ENCODE measurements at places on chromosomes 4 and X.

DNA sequence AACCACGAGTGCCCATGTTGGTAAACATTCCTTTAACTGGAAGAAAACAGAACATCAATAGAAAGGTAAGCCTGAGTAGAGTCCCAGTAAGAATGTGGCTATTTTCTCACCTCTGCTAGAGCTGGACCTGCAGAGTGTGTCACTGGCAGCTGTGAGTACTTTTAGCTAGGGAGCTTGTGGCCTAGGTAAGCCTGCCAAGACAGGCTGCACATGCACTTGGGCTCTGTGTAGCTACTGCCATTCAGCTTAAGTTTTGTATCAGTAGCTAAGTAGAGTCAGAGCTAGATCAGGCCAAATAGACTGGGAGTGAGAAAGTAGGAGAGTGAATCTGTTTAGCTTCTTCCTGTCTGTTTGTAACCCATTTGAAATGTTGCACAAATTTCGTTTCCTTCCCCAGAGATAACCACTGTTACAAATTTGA lies 35.3 kb downstream of the RBPJ start:
- no peak for DNase-seq

GRCh38 chr4:1166509-1167243 lies 5.7 kb downstream of the SPON2 start:
- no peak for DNase-seq

DNA sequence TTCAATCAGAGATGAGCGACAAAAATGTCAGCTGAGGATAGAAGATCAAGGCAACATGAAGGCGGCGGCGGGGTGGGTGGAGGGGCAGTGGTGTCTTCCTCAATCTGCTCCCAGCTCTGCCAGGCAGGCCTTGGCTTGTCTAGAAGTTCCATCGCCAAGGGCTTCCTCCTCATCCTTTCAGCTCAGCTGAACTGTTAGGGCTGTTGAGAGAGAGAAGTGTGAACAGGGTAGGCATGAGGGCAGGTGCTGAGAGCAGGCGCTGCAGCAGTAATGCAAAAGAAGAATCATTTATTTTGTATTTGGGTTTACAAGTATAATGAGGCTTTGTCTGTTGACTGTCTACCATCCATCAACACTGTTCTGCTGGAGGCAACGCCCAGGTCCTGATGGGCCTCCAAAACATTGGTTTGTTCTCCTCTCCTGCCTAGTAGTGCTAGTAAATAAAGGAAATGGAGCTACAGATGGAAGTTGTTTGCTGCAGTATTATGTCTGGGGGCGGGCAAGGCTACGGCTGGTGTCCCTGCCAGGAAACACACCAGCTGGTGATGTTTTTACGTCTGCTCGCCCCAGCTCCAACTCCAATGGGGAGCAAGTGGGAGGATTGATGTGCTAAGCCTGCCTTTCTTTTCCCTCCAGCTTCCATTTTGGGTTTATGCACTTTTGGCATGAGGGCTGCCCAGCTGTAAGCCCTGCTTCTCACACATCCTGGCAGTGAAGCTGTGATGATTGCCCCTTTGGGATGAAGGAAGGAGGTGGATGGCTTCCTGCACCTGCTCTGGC lies 139.4 kb upstream of the BOD1L1 start:
- DNase-seq, result no peak

- DNase-seq, result no peak
Observed at GRCh38 chrX:153640045-153640686, 6.8 kb upstream of the DUSP9 start.

Data from BE2C (cell line).